ENCODE measurements at places on chromosomes 11 and 22. TPM values are rescaled to one million over a fixed set of nuclear protein-coding genes. Genes with fewer than 3 reads are reported as not detected.

Gene ZNF143
- 14.1 TPM for total RNA-seq

Gene KCNQ1
- not detected for total RNA-seq

Gene GTSE1
- total RNA-seq, result 21.1 TPM

Gene PTDSS2
- 24.4 TPM for total RNA-seq

Gene PLAAT5
- not detected for total RNA-seq

Gene IGSF9B
- total RNA-seq, result 1.3 TPM

Gene TYR
- not detected for total RNA-seq

Gene CRYAB
- total RNA-seq, result not detected

Gene DSCAML1
- not detected for total RNA-seq

Gene FAM180B
- not detected for total RNA-seq

Gene NARS2
- total RNA-seq, result 45.1 TPM

Gene SLC25A1
- 53.4 TPM for total RNA-seq

Gene OR52B4
- not detected for total RNA-seq

Gene SSTR3
- not detected for total RNA-seq

Gene TH
- total RNA-seq, result not detected

Gene RAG1
- total RNA-seq, result 0.18 TPM

Gene TSSK2
- total RNA-seq, result not detected

Gene CD6
- total RNA-seq, result 0.06 TPM

Gene CBLIF
- total RNA-seq, result not detected

Gene SCT
- not detected for total RNA-seq

Gene RBMXL2
- not detected for total RNA-seq

Gene RFPL1
- not detected for total RNA-seq

Gene GLB1L3
- total RNA-seq, result 0.23 TPM

Gene KDM4E
- not detected for total RNA-seq

Measured in Daoy (cell line).